D721Med (cell line): ENCODE measurements at places on chromosomes 1 and 21.

DNA sequence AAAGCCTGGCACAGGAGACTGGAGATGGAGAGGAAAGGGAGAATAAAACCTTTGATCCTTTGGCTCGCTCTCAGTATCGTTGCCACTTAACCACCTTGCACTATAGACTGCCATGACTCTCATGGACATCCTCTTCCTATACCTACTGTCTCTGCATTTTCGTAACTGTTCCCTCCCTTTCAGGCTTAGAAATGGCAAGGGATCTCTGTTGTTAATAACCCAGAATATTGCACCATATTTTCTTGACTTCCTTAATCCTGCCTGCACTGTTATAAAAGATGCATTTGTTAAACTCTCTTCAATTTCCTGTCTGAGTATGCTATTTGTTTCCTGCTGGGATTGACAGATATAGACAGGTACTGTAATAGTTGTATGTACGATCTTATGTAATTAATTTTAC, 38.6 kb downstream of the CYYR1 start:
- DNase-seq, result no peak

GRCh38 chr21:44836666-44837471, 19.0 kb upstream of the SUMO3 start:
- DNase-seq, result no peak

DNA sequence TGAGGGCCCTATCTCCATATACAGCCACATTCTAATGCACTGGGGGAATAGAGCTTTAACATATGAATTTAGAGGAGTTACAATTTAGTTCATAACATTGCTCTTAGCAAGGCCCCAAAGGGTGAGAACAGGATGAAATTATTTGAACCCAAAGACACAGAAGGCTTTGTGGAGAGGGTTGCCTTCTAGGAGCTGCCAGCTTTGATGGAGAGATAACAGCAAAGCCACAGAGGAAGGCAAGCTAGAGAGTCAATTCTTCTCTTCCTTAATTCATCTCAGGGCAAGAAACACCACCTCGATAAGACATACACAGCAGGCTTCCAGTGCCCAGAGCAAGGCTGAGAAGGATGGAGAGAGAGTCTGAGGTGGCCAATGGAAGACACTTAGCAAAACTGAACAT, 94.8 kb upstream of the TMPRSS15 start:
- no peak for DNase-seq

- no peak for DNase-seq
Observed at GRCh38 chr1:16122916-16123315, 33.0 kb downstream of the EPHA2 start.

- no peak for DNase-seq
Observed at GRCh38 chr1:17953921-17954320, 153.7 kb upstream of the IGSF21 start.

- no peak for DNase-seq
Observed at GRCh38 chr1:234730475-234730769, 120.4 kb upstream of the IRF2BP2 start.

DNA sequence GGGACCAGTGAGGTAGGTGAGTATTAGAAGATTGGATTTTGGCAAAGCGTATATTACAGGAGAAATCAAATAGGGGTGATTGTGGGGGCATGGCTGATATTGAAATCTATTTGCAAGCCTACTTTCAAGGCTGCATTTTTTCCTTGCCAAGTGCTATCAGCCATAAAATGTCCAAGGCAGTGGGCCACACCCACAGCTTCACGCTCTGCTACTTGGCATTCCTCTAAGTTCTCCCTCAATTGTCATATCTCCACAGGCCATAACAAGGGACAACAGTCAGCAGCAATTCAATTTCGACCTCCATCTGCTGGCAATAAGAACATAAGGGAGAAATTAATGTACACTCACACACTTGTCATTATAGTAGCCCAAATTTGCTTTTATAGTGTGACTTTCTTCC, 667.1 kb upstream of the PKN2 start:
- no peak for DNase-seq

GRCh38 chr1:160053548-160054365, 16.2 kb downstream of the KCNJ10 start:
- DNase-seq, result no peak

GRCh38 chr1:11046625-11047365, at the start of gene MASP2:
Gene MASP2, minus strand, starts transcription at chr1:11047239. Its CDS starts 32 bp downstream, at chr1:11047207.
- no peak for DNase-seq

DNA sequence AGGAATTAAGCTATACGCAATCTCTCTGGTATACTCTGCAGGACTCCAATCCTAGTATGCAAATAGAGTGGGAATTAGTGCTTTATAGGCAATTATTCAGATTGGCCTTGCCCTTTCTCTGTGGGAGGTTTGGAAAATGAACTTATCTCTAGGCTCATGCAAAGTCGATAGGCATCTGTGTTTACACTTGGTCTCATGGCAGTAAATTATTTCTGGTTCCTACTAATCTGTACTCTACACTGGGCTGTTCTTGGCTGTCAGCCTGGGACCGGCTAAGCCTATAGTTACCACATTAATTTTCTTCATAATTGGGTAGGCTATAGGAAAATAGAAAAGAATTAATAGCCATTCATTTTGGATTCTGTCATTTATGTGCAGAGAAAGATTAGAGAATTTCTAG, 544.6 kb downstream of the AMY1C start:
- no peak for DNase-seq

DNA sequence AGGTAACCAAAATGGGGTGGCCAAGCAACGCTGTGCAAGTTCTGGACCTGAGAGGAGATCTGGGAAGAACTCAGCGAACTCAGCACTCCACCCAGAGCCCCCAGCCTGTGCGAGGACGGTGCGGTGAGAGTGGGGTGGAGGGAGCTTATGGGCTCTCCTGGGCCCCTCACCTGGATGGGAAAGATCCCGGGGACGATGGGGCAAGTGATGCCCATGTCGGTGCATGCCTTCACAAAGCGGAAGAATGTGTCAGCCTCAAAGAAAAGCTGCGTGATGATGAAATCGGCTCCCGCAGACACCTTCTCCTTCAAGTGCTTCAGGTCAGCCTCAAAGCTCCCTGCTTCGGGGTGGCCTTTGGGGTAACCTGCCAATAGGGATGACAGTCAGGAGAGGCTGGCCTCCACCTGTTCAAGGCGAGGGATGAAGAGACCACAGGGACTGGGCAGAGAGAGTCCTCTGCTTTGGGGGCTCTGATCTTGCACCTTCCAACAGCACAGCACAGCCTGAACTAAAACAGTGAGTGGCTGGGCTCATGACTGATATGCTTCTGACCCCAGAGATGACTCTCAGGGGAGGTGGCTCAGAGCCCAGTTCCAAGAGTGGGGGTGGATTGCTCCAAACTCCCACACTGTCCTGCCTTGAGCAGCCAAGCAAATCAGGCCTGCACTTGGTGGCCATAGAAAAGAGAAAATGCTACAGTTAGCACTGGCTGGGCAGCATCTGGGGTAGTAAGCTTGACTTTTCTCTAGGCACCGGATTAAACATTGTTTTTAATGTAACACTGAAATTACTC, 9.5 kb downstream of the MTHFR start:
- DNase-seq, result no peak

- no peak for DNase-seq
Observed at GRCh38 chr1:20603504-20604464, 14.9 kb downstream of the CDA start.

DNA sequence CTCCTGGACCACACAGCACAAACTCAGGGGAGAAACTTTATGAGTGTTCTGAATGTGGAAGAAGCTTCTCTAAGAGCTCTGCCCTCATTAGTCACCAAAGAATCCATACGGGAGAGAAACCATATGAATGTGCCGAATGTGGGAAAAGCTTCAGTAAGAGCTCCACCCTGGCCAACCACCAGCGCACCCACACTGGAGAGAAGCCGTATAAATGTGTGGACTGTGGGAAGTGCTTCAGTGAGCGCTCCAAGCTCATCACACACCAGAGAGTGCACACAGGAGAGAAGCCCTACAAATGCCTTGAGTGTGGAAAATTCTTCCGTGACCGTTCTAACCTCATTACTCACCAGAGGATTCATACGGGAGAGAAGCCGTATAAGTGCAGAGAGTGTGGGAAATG, 22.5 kb downstream of the ZSCAN20 start:
- DNase-seq, result no peak

GRCh38 chr1:66380452-66381212, 153.3 kb upstream of the SGIP1 start:
- DNase-seq, result no peak

DNA sequence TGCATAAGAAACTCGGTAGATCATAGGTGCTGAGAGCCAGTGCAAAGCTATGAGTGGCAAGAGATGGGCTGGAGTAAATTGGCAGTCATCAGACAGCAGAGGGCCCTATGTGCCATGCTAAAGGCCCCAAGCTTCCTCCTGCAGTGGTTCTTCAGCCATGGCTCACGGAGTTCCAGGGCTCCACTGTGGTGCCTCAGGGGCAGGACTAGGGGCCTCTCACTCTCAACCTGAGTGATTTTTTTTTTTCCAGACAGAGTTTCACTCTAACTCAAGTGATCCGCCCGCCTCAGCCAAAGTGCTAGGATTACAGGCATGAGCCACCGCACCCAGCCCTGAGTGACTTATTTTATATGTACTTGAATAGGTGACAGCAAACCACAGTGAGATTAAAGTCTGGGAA, 10.4 kb upstream of the GJA8 start:
- DNase-seq, result no peak

DNA sequence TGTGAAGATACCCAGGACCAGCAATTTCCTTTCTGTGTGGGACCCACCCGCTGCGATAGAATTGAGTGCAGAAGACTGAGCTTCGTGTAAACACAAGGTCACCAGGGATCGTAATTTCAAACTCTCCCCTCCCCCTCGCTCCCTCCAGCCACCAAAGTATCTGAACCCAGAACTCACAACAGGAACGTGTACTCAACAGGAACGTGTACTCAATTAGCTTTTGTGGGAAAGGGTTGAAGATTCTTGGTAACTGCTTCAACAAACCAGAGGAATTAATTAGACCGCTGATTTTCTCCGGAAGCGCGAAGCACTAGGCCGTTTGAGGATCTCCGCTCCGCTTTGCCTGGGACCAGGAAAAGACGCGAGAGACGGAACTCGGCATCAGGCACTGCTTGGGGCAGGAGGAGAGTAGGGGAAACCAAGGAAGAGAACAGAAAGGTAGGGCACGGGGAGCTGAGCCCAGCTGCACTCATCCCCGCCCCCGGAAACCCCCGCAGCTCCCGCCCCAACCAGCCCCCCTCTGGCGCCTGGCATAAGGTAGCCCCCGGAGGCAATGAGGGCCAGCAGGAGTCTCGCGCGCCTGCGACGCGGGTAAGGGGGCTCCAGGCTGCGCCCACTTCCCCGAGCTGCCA, 453 bp downstream of the DRAM2 start:
- no peak for DNase-seq

DNA sequence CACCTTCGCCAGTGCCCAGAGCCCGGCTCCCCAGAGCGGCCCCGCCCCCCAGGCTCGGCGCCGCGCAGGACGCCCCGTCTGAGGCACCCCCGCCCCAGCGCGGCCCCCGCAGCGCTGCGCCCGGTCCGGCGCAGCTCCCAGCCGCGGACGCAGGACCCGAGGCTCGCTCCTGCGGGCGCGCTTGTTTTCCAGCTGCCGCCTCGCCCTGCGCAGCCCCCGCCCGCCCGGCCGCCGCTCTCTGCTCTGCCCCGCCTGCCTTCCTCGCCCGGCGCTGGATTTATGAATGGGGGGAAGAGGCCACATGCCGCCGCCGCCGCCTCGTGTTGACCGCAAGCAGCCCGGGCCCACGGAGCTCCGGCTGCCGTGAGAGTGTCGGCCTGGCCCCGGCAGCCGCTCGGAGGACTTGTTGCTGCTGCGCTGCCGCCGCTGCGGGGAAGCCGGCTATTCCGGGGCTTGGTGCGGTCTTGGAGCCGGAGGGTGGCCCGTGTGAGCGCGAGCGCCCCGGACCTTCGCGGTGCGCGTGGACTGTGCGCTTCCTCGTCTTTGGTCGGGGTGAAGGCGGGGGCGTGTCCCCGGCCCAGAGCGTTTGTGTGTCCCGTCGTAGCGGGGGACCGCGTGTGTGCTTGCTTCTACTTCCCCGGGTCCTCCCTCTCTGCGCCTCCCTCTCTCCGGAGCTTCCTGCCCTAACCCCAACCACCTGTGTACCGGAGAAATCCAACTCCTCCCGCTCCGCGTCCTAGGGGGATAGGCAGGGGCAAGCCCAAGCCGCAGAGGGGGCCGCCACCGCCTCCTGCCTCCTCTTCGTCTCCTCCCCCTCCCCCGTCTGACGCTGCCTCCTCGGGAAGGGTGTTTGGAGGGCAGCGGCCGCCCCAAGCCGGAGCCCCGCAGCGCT, 736 bp downstream of the KCNC4 start:
- no peak for DNase-seq

- DNase-seq, result no peak
Observed at GRCh38 chr21:40967771-40968170, 120.8 kb upstream of the DSCAM start.

DNA sequence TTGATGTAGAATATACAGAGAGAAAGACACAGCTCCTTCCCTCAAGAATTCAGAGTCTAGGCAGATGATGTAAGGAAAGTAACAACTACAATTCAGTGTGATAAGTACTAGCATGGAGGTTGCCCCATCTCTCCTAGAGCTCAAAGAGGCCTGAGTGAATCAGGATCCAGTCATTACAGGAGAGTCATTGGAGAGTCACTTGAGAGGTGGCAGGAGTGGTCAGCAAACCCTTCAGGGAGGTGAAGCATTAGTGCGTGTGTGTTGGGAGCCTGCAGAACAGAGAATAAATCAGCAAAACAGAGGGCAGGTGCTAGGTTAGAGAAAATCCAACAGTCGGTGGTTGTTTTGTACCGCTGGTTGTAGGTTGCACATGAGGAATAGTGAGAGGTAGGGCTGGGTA, 46.1 kb downstream of the GRIK1 start:
- DNase-seq, result no peak

DNA sequence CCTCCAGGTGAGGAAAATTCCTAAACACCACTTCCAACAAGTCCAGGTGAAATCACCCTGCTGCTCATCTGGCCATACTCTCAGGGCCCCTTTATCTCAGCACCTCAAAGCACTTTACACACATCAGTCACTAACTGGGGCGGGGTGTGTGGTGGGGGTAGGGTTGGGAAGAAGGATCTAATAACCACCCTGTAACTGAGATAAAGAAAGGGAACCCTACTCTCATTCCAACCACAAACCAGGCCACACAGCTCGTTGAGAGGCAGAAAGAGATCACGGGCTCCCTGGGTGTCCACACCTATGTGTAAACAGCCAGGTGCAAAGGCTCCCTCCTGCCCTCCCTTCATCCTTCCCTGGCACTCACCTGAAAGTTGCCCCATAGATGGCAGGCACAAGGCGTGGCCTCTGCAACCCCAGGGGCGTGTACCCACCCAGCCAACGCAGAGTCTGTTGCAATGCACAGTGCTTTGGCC, 20.4 kb downstream of the GPR161 start:
- no peak for DNase-seq
